ENCODE measurements at places on chromosomes 12 and 14.

DNA sequence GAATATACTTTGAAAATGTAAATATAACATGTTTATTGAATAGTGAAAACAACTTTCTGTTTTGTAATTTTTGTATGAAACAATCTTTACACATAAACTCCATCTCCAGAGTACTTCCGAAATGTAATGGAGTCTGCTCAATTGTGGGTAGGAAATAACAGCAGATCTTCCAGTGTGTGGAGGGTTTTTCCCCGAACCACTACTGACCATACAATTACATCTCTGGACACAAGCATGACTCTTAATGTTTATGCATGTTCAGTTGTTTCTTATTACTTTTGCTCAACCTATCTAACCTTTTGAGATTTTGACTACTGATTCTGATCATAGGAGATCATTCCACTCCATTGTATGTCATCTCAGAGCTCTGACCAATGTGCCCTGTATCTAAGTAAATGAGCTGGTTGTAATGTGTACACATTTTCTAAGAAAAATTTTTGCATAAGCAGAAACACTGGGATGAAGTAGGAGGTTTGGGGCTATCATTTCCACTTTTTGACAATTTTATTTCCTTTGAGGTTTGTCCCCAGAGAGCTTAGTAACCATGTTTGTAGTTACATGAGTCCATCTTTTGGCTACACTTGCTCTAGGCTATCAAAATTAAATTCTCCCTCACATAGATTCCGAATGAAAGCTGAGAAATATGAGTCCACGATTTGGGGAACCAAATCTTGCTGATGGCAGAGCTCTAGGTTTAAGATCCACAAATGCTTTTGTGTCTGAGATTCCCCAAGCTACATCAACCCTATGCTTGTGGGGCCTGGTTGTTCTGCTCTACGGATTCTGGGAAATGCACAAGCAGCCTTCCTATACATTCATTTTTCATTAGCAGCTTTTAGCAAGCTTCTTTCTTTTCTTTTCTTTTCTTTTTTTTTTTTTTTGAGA is 21.4 kb upstream of the CLEC4D start:
- DNase-seq = no peak

DNA sequence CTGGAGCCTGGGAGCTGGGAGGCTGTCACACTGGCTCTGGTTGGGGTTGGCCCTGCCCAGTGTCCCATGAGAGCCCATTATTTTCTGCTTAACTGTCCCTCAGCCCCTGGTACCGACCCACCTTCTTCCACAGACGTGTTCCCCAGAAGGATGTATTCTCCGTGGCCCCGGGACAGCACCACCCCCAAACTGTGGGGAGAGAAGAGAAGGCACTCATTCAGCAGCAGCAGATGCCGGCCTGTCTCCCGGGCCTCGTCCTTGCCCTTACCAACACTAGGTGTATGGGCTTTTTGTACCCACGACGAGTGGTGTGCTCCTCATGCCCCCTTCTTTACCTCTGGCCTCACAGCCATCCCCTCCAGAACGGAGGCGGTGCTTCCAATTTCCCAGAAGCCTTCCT is 38.1 kb downstream of the LRTM2 start:
- DNase-seq = no peak

DNA sequence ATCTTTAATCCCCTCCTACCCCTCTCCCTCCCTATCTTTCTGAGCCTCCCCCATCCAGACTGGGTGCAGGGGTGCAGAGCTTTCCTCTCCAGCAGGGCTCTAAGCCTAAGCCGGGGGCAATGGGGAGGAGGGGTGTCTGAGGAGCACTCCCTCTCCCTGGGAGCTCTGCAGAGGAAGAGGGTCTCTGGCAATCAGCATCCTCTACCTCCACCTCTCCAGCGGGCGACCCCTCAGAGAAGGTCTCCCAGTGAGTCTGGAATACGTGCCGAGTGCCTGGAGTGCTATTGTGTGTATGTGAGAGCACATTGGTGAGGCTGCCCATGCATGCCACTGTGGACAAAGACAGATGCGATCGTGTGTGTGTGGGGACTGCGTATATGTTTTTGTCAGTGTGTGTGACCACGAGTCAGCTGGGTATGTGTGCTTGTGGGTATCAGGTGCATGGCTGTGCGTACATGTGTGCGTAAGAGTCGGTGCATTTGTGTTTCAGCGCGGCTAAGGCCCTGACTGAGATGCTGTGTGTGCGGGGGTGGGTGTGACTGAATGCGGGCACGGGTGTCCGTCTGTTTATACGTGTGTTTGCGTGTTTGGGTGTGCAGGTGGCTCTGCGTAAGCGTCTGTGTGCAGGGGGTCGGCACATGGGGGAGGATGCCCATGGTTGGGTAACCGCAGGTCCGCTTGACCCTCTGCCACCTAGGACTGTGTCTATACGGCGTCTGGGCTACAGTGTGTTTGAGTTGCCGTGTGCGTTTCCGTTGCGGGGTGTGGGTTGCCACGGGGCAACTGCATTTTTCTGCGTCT is 905 bp upstream of the DLK1 start:
- DNase-seq = no peak

DNA sequence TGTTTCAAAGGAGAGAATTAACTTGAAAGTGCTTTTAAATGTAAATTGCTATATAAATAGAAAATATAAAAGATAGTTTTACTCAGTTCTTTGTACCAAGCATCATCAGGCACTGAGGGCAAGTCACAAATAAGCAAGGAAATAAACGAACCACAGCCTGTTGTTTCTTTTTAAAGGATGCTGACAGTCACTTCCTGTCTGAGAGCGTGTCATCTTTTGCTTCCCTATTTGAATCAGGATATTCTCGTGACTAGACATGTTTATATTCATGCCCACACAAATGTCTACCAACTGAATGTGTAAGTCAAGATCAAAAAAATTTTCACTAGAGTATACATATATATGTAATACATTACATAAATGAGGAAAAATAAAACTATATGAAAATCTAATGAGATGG is 31.4 kb upstream of the SLC2A13 start:
- no peak for DNase-seq

GRCh38 chr14:33369041-33369440 is 430.4 kb downstream of the NPAS3 start:
- no peak for DNase-seq

GRCh38 chr14:25042362-25043299 is 7.3 kb downstream of the STXBP6 start:
- no peak for DNase-seq

Measured in stimulated activated CD8-positive, alpha-beta memory T cell treated with anti-CD3 and anti-CD28 coated beads, Interleukin-4, amount 100 ng/mL, for 1 hour (primary cell).